Fibroblast of upper back skin (primary cell): ENCODE measurements at places on chromosomes 12 and 14.
A peak's percentile ranks its signal among the peaks of the same experiment; 100 is the strongest.

DNA sequence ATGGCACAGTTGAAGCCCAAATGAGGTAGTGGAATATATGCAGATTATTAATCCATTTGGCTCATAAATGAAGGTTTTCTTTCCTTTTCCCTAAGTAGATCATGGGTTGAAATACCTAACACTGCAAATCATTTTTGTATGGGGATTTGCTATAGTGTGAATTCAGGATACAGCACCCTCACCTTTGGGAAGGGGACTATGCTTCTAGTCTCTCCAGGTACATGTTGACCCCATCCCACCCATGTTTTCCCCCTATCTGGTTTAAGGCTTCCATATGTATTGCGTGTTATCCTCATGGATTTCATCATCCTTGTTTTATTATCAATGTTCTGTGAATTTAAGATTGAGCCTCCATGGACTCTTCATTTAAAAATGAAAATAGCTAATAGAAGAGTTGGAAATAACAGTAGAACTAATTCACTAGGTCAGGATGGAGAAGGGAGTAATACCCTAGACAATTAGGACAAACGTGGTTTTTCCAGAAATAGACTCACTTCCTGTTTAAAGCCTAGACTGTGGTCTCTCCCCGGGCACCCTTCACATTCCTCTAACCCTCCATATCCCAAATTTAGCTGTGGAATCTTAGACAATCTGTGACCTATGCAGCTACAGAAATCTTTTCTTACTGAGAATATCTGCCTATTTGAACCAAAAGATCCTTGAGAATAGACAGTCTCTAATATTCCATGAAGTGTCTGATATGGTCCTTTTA, 56.5 kb downstream of the DAD1 start:
- DNase-seq, result peak; percentile 86

GRCh38 chr12:96233939-96234461, 39.8 kb downstream of the ELK3 start:
- peak; percentile 75 for DNase-seq

DNA sequence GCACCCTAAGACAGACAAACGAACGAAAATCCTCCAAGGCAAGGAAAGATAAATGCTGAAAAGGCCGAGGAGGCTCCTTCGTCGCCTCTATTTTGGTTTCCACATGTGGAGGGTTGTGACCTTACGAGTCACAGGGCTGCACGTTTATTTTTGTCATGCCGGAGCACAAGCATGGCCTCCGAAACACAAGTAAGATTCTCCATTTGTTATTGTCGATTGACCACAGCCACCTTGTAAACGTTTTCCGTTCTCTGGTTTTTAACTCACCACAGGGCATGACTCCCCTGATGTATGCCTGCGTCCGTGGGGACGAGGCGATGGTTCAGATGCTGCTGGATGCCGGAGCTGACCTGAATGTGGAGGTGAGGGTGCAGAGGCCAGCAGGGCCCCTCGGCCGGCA, 73.1 kb upstream of the PWP1 start:
- no peak for DNase-seq

- no peak for DNase-seq
Measured at GRCh38 chr12:95141310-95141709, 67.9 kb upstream of the NR2C1 start.

DNA sequence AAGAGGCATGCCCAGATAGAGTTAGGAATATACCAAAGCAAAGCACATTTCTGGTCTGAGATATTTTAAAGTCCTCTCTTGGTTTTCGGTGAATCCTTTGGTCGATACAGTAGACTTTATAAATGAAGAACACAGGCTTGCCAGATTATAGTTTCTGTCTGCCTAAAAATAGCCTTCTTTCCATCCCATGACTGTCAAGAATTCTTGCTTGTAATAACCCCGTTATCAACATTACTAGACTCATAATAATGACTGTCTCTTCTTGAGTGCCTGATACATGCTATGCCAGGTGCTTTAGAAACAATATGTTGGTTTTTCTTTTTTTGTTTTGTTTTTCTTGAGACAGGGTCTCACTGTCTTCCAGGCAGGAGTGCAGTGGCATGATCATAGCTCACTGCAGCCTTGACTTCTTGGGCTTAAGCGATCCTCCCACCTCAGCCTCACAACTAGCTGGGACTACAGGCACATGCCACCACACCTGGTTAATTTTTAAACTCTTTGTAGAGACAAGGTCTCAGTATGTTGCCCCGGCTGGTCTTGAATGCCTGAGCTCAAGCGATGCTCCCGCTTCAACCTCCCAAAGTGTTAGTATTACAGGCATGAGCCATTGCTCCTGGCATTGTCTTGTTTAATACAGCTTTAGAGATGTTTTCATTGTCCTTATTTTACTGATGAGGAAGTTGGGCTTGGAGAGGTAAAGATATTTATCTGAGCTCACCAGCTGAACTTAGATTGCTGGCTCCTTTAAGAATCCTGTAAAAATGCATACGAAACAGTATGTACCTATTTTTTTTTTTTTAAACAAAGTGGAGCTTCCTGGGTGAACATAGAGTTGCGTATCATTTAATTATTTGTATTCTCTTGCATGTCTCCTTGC, 30.4 kb downstream of the CHST11 start:
- DNase-seq, result no peak
